NCI-H526 treated with DMSO at 0.1 percent for 48 hours (cell line): ENCODE measurements at places on chromosomes 16 and 17.

DNA sequence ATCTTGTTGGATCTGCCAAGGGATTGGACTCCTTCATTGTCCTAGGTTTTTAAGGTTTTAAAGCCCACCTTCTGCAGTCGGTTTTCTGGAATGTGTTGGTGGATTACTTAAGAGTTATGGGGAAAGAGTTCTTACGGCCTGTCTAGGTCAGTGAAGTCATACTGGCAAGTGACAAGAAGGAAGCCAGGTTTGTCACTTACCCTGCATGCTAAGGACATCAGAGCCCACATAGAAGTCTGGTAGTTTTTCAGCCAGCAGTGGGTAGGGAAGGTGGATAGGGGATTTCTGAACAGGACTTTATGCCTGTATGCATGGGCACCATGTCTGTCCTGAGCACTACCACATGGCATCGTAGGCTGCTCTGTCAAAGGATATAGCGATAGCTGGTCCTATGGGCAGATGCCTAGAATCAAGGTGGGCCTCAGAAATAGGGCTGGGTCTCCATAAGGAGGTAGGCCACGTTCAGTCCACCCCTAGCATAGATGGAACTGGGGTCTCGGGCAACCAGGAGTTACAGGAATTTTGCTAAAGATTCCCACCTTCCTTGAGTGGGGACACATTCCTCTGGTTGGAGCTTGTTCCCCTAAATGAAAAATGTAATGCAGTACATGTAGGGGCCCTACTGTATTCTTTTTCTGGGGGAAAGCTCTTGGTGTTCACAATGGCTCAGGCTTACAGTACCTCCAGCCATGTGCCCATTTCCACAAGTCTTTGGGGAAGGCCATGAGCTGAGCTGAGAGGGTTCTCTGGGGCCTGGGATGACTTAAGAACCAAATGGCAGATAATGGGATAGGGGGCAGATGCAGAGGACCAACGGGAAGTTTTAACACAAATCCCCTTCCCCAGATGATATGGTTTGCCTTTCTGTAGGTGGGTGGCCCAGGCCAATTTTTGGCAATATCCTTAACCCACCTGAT is 27.5 kb downstream of the TRPV2 start:
- no peak for DNase-seq

- DNase-seq: no peak
Observed at GRCh38 chr17:77409282-77410161, 268.8 kb downstream of the SEC14L1 start.

DNA sequence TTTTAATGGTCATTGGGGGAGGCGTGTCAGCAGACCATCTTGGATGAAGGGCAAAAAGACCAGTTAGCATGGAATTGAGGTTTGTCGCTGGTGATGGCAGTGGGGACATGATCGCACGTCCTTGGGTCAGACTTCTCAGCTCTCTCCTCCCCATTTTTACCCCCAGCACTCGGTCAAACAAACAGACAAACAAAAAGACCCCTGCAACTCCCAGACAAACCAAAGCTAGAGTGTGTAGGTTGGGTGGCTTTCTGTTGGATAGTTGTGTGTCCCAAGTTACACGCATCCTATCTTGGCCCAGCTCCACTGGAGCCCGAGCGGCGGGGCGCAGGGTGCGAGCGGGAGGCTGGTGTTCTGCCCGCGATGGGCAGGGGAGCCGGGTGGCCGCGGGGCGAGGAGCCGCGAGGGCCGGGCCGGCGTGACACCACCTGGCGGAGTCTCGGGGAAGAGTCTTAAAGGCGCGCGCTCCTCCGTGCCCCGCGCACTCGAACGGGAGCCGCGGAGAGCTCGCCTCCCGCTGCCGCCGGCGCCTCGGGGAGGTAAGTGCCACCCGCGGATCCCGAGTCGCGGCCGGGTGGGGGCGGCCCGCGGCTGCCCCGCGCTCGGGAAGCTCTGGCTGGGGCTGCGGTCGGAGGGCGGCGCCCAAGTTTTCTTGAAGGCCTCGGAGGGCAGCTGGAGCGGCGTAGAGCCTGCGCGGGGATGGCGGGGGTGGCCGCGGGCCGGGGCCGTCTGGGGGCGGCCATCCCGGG is 18.5 kb upstream of the NTN1 start:
- no peak for DNase-seq

DNA sequence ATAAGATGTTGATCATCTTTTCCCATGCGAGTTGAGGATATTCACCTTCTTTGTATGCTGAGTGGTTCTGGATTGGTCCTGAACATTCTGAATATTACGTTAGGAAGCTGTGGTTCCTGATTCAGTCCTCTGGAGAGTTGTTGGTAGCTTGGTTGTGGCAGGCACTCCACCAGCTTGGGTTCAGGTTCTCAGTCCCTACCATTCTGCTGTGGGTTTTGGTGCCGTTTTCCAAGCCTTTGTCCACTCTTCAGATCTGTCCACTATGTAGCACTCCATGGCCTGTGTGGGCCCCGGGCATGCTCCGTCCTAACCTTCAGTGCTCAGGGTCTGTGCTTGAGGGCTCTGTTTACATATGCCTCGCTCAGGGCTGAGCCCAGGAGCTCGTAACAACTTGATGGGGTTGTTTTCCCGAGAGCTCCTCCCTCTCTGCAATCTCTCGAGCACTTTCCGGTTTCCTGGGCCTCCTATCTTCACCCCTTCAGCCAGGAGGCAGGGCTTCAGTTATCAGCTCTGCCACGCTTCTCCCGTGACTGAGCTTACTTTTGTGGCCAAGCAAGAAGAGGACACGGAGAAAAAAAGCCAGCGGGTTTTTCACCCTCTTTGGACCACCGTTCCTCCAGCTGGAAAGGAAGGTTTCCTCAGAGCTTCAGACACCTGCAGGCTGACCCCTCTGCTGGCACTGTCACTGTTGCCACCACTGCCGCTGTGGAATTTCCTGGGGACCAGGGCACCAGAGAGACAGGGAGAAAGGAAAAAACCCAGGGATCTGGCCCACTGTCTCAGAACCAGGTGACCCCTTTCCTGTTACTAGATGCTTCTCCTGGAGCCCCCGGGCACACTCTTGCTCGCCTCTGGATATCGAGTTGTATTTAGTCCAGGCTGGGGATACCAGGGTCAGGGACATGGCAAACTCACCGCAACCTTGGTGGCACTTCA is 19.6 kb downstream of the KIAA0513 start:
- no peak for DNase-seq

DNA sequence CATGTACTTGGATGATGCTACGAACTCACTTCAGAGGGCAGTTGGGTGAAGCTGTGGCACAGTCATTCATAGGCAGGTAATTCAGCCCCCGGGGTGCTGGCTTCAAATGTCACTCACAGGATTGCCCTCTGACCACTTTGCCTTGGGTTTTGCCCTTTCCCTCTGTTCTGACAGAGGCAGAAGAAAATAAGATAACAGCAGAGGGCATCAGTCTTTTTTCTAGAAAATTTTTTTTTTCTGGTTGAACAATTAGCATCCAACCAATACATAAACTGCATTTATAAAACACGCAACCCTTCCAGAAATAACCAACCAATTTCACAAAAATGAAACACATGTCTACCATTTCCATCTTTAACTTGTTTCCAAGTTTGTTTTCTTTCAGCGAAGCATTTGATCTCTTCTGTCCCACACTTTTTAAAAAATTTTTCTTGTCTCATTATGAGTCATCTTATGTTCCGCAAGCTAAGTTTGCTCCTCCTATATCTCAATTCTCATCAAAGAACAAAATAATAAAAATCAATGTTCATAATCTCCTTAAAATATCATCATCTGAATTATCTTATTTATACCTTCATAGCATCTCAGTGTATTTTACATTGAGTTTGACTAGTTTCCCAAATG is 15.6 kb downstream of the NACA2 start:
- no peak for DNase-seq

GRCh38 chr17:80441133-80441578 is 26.2 kb downstream of the ENDOV start:
- no peak for DNase-seq

GRCh38 chr17:64507413-64507782 is 621 bp downstream of the CEP95 start:
- peak; percentile 79 for DNase-seq

- no peak for DNase-seq
Observed at GRCh38 chr17:48375356-48375755, 54.7 kb downstream of the SKAP1 start.

- DNase-seq: no peak
Observed at GRCh38 chr16:53356478-53357207, 77.6 kb upstream of the RBL2 start.

DNA sequence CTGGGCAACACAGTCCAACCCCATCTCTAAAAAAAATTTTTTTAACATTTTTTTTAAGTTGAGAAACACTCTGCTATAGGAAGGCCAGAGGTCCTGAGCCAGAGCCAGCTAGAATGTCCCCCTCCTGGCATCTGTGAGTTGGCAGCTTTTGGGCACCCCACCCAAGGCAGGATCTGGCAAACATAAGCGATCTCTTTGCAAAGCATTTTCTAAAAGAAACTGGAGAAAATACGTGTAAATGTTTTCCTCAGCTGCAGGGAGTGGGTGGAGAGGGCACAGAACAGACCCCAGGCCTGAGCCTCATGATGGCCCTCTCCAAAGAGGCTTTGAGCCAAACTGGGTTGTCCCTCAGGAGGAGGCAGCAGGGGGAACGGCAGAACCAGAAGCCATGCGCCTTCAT is 11.7 kb downstream of the CAVIN1 start:
- DNase-seq: no peak

DNA sequence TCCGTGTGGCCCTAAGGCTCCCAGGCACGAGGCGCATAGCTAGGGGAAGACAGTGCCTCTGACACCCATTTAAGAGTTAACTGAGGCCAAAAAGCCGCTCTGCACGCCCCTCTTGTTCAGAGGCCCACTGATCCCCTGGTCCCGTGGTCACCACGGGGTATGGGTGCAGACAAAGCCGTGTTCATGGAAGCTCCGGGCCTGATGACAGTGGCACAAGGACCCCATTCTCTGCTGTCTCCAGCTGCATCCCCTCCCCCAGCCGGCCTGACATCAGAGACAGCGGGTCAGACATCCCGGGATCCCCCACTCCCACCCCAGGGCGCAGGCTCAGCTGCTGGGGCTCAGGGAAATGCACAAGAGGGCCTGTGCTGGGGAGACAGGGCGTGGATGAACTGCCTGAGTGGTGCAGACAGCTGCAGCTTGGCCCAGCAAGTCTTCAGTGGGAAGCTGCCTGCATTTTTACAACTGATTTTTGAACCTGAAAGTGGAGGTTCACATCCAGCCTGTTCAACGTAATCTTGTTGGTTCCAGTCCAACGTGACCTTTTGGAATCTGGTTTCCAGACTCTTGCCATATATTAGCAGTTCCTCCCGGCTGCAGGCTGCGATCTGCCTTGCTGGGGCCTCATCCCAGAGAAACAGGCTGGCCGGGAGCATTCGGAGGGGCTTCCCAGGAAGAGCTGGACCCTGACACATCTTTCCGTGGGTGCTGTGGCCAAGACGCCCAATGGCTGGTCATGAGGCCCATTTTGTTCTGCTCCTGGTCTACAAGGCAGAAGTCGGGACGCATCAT is 9.7 kb upstream of the BAHCC1 start:
- no peak for DNase-seq

DNA sequence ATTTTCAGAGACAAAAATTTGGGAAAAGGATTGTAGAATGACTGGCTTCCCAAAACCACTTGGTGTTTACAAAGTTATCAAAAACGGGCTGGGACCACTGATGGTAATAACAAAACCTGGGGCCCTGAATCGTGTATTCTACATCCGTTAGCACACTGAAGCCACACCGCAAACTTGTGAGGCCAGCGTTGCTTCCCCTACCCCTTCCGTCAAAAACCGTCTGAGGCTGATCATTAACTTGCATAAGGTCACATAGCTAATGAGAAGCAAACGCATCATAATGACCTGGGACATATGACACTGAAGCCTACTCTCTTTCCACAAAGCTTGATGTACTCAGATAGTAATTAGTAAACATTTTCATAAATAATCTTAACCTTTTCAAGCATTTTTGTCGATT is 704.3 kb downstream of the MAF start:
- no peak for DNase-seq

DNA sequence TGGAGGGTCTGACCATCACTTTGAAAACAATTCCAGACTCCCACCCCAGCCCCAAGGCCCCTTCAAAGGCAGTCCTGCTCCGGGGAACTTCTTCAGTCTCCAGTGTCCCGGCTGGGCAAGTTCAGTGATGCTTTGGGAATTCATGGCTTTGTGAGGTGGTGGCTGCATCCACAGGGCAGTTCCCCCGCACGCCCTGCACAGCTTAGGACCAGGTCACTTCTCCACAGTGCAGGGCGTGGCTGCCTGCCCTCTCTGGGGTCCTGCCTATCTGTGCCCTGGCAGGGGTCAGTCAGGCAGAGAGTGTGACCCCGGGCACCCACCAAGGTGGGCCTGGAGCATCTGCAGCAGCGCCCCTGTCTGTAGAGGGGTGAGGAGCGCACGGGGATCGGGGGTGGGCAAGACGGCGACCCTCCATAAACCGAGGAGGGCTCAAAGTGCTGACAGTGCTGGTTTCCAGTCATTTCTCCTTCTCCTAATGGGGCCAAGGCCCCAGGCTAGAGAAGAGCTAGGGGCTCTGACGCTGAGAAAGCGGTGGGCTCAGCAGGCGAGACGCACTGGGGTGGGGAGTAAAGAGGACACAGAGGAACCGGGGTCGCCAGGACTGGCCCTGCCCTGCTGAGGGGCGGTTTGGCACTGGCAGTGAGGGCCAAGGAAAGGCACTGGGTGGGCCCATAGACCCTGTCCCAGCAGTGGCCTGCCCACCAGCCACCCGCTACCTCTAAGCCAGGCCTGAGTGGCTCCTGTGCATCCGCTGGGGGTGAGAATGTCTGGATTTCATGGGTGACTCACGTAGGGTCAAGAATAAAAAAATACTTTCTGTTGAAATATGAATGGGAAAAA is 4.2 kb upstream of the ARHGAP27 start:
- no peak for DNase-seq

GRCh38 chr17:42363767-42364585 is 24.3 kb downstream of the STAT3 start:
- no peak for DNase-seq

- DNase-seq: no peak
Observed at GRCh38 chr17:63693411-63694113, 6.4 kb downstream of the LIMD2 start.

DNA sequence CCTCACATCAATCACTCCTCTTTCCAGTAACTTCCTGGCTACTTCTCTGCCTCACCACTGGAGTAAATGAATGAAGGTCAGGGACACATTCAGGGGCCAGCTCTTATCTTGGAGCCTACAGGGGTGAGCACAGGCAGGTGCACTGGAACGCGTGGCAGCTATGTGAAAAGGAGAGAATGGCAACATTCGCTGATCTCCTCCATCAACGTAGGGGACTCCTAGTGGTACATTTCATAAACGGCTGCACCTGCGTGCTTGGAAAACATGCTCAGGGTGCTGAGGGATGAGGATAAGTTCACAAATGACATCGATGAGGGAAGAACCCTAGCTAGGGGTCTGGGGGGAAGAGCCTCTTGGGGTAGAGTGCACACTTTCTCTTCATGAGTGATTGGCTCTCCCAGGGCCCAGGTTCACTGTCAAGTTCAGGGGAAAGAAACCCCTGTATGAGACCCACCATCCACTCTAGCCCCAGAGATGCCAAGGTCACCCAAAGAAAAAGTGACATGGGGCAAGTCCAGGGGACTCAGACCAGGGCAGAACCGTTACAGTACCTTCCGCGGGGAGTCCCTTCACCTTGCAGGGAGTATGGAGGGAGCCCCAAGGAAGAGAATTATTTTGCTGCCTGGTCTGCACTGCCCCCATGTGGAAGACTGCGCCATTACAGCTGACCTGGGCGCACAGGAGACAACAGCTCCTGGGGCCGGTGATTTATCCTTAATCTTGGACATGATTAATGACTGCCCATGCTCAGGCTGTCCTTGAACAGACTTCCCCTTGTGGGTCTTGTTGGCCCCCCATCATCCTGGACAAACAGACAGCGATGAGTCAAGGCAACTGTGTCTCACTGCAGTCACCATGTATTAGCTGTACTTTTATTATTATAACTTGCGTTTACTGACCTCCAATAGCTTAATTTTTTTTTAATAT is 30.1 kb downstream of the VAC14 start:
- no peak for DNase-seq

GRCh38 chr17:80141463-80142165 is 5.3 kb downstream of the EIF4A3 start:
- DNase-seq: no peak
